ENCODE measurements at places on chromosomes 13 and 19.

GRCh38 chr13:49220036-49220855 is at the start of gene MLNR:
MLNR (plus strand) TSS chr13:49220338; CDS start chr13:49220338, 0 bp downstream.
- DNase-seq = peak; percentile 19

DNA sequence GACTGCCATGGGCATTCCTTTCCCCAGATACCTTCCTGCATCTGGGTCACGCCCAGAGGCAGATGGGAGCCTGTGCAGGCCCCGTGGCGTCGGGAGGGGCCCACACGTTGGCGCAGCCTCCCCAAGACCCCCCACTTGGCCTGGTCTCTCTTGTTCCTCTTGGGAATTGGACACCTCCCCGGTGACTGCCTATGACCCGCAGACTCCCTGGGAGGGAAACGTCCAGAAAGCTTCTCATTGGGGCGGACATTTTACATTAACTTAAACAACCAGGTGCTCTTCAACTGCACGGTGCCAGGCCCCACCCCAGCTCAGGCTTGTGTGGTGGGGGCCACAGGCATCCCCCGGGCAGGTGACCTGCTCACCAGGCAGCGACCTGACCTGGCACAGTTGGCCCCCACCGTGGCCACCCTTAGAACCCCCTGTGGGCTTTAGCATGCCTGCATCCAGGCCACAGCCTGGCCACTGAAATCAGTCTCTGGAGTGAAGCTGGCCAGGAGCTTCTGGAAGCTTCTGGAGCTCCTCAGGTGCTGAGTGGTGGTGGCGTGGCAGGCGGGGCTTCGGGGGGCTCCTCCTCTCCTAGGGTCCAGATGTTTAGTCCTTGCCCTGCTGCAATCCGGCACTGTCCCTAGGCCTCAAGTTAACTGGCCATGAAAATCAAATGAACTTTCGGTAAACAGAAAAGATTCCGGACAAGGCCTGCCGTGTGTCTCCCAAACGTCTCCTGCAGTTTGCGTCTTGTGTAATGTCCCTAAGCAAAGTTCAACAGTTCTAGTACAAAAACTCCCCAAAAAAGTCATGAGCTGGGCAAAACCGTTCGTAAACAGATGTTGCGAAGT is 8.5 kb upstream of the PROZ start:
- DNase-seq = no peak

DNA sequence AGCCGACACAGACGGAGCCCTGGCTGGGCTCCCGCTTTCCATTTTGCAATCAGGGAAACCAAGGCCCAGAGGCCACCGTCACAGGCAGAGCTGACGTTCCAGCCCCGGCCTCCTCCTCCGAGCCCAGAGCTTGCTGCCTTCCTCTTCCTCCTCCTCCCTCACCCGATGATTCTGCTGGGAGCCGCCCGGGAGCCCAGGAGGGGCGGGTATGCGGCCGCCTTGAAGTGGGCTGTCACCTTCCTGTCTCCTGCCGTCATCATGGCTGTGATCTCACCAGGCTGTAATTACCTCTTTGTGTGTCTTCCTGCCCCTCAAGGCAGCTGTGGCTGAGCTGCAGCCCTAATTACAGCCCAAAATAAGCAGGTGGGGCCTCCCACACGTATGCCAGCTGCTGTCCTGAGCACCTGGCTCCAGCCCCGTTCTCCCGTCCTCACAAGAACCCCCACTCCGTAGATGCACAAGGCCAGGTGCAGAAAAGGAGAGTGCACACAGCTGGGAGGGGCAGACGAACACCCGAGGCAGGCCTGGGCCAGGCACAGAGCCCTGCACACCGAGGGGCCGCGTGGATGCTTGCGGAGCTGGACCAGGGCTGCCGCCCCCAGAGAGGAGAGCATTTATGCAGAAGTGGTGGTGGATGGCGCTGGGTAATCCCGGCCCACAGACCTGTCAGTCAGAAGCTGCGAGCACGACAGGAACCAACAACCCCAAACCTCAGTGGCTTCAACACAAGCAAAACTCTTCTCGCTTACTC is 4.0 kb downstream of the TPGS1 start:
- DNase-seq = peak; percentile 89

GRCh38 chr19:18588611-18589379 is at the start of gene REX1BD:
REX1BD (plus strand) TSS chr19:18588798; CDS start chr19:18588802, 4 bp downstream.
- peak; percentile 88 for DNase-seq

DNA sequence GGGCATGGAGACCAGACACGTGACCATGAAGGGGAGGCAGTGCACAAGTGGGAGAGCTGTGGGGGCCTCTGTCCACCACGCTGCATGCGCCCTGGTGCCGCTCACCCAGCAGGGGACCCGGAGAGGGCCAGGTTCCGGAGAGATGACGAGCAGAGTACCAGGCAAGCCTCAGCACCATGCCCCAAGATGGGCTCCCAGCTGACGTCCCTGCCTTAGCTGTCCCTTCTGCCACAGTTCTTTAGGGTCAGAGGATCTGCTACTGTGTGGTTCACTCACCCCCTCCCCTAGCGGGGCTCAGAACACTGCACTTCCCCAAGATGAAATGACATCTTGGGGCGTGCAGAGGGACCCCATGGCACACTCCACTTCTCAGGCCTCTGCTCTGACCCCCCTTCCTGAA is 9.6 kb upstream of the PRKD2 start:
- DNase-seq = no peak

- DNase-seq = no peak
Observed at GRCh38 chr13:23572836-23573235, 2.6 kb downstream of the TNFRSF19 start.

- DNase-seq = no peak
Observed at GRCh38 chr13:97484301-97484700, 50.3 kb downstream of the RAP2A start.

- no peak for DNase-seq
Observed at GRCh38 chr19:53994811-53995210, 3.4 kb downstream of the CACNG6 start.

GRCh38 chr19:33186431-33187182 is 7.5 kb upstream of the LRP3 start:
- no peak for DNase-seq

- no peak for DNase-seq
Observed at GRCh38 chr13:74773248-74773647, 639.0 kb upstream of the KLF12 start.

DNA sequence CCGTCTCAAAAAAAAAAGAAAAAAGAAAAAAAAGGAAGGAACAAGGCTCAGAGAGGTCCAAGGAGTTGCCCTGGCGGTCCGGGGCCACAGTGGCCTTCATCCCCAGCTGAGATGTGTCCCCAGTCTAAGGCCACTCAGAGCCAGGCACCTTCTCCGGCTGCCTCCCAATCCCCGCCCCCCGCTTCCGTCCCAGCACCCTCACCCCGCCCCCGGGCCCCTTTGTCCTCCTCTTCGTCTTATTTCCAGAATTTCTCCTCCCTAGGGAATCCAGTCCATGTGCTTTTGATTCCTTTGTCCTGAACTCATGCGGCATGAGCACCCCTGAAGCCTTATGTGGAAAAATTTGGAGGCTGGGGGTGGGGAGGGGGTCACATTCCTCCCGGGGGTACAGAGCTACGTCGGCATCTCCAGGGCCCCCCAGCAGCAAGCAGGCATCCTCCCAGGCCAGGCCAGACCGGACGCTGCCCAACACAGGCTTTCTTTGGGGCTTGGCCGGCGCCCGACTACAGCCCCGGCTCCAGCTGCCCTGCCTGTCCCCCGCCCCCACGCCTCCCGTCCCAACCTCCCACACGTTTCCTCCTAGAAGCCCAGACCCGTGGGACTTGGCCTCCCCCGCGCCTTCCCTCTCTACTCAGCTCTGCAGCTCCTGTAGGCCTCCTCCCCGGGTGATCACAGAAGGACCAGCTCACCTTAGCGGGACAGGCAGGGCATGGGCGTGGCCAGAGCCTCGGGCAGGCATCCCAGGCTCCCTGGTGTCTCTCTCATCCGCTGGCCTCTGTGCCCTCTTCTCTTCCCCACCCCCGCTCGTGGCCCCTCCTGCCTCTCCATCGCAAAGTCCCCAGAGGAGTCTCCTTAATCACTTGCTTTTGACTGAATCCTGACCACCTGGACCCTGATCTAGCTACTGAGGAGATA is 17.8 kb upstream of the ADGRE5 start:
- peak; percentile 77 for DNase-seq

DNA sequence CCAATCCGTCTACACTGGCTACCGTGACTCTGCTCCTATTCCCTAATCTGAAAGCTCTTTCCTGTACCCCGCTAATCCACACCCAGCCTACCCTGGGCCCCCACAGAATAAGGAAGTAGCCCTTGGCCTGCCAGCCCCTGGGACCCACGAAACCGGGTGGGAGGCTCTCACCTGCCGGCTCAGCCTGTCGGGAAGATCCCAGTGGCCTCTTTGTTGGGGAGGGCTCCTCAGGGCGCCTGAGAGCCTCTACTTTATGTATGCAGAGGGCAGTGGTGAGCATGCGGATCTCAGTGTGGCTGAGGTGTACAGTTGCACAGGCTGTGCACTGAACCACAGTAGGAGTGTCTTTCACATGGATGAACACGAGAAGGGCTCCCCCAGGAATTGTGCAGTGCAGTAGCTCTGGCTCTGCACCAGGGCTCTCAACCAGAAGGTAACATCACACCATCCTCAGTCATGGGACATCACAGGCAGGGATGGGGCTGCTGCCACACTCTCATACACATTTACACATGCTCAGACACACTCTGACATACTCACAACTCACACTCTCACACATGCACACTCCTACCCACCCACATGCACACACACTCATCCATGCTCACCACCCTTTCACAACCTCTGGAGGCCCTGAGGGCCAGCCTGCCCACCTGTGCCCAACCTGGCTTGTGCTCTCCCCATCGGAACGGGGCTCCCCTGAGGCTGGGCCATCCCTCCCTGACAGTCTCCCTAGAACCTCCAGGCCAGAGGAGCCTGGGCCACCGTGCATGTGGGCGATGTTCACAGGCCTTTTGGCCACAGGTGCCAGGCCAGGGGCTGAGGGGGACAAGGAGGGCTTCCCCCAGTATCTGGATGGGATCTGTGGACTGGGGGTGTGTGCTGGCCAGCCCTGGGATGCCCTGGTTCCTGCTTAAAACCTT is 135.0 kb downstream of the URI1 start:
- DNase-seq = no peak

- DNase-seq = peak; percentile 70
Observed at GRCh38 chr19:2491130-2491801, 15.3 kb downstream of the GADD45B start.

DNA sequence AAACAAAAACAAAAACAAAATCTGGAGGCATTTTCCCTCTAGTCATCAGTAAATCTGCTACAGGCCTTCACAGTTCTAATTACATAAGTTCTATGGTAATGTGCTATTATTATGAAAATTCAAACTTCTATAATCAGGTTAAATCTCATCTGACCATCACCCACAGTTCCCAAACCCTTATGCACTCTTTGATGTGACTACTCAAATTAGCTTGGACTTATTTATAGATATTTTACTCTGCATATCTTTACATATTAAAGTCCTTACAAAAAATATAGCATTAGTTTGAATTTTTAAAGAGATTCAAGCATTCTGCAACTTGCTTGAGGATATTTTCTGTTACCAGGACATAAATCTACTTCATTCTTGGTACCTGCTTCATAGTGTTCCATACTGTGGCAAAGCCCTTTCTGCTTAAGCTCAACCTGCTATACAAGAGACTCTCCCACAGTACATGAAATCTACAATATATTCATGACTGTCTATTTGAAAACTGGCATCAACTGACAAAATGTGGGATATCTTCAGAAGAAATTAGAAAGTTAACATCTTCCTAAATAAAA is 22.9 kb downstream of the SMAD9 start:
- no peak for DNase-seq

DNA sequence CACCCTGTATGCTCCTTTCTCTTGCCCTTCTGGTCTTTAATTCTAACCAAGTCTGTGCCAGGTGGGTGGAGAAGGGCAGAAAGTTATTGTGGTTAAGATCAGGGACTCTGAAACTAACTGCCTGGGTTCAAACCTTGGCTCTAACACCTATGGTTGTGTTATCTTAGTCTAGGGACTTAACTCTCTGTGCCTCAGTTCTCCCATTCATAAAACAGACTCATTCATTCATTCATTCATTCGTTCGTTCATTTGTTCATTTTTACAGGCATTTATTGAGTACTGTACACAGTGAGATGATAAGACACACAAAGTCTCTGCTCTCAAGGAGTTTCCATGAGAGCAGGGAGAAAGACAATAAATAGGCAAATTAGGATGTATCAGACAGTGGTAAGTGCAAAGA is 30.1 kb downstream of the SOX21 start:
- DNase-seq = no peak

DNA sequence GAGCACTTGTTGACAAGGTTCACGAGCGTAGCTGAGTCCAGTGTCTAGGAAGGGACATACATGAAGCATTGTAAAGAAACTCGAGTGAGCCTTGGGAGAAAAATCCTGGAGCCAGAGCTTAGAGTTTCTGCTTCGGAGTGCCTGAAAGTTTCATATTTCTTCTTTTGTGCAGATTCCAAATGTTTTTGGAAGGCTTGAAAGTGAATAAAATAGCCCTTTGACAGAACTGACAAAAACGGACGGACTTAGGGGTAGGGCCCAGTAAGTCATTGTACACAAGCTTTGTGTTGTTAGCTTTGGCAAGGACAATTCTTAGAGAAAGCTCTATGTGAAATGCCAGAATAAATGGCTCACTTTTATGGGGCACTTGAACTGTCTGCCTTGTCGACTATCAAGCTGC is 2.8 kb downstream of the RNF113B start:
- no peak for DNase-seq

DNA sequence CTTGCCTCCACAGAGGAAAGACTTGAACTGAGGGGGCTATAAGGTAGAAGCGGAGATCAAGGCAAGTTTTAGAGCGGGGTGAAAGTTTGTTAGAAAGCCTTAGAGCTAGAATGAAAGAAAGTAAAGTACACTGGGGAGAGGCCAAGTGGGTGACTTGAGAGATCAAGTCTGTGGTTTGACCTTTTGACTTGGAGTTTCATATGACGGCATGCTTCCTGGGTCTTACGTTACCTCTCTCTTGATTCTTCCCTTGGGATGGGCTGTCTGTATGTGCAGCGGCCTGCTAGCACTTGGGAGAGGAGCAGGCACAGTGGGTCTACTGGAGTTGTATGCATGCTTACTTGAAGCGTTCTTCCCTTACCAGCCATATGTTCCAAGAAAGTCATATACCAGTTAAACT is 1768.5 kb downstream of the PCDH9 start:
- DNase-seq = no peak

All from Daoy (cell line).